ENCODE measurements at places on chromosomes 5 and 9. TPM values are rescaled to one million over a fixed set of nuclear protein-coding genes. Genes with fewer than 3 reads are reported as not detected.

DNA sequence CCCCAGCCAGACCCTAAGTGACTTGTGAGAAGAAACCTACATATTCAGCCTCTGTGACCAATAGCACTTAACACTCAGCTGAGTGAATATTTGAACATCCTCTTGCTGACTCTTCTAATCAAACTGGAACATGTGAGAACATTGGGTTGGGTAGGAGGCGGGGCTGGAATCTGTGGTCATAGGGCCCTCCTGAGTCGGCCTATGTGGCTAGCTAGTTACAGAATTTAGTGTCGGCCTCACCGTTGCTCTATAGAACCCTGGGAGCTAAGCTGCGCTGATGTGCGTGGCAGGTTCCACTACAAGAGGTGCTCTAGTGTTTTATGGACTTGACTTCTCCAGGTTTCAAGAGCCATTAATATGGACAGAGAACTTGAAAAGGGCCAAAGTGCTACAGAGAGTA lies 138.8 kb downstream of the DROSHA start:
- no peak for DNase-seq

GRCh38 chr9:101977614-101978210 lies 239.3 kb upstream of the GRIN3A start:
- DNase-seq: no peak

DNA sequence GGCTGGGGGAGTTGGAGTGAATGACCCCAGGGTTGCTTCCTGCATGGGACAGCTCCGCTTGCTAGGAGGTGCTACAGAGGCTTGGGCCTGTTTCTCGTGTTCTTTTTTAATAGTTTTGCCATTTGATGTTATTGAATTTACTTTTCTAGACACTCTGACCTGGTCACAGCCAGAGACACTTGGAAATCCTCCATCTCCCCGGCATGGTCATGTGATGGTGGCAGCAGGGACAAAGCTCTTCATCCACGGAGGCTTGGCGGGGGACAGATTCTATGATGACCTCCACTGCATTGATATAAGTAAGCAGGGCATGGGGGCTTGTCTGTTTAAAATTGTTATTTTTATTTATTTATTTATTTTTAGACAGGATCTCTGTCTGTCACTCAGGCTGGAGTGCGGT lies 13.4 kb downstream of the HSPA5 start:
- DNase-seq: no peak

DNA sequence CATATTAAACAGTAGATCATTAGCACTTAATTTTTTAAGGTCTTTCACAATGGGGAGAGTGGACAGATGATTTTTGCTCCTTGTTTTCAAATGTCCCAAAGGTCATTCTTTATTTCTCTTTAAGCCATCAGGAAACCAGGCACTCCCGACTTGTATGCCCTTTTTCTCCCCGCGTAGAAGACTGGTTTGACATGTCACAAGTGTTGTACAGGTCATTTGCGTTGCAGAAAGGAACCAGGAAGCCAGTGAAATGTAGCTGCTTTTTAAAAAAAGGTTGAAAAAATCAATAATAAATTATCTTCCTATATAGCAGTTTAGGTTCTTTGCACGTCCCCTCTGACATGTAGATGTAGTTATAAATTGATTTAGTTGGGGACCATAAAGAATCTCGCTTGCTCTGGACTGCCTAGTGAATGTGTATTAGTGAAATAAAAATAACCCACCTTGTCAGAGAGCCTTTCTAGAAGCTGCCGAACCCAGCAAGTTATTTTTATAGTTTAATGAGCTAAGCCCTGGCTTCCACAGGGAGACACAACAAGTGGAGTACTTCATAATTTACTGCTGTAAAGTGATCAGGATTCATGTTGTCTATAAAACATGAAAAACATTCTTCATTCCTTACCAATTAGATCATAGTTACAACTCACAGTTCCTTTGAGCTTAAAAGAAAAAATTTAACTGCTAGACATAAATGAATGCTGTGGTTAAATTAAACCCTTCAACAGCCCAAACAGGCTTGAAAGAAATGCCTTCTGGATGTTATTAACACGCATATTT lies 404.6 kb downstream of the CSNK1G3 start:
- no peak for DNase-seq

GRCh38 chr5:45454114-45454513 lies 242.1 kb downstream of the HCN1 start:
- no peak for DNase-seq

- peak; percentile 8 for DNase-seq
Observed at GRCh38 chr9:134629586-134630392, 11.8 kb upstream of the COL5A1 start.

DNA sequence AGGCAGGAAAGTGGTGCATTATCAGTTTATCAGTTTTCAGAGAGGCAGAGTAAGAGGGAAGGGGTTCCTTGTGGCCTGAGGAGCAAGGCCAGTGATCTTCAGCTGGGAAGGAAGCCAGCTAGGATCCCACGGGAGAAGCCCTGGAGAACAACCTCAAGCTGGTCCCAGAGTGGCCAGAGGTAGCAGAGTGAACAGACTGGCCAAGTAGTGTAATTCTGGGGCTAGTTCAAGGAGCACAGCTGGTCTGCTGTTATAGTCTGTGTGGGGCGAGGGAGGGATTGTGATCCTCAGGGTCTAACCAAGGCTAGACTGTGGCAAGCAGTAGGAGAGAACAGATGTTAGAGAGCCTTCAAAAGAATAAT lies 164.6 kb downstream of the CARTPT start:
- DNase-seq: peak; percentile 51

DNA sequence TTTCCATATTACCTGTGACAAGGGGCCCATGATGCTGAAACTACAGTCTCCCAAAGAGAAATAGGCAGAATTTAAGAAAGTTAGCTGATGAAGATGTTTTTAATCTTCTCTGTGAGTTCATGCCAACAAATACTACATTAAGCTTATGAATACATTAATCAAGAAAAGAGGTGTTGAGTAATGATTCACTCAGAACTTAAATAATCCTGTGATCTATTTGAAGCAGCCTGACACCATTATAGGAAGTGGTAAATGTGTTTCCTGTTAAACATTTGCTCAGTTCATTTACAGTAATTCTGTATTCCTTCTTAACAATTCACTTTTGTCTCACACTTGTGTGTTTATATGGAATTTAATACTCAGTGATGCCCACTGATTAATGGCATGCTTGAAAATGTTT lies 75.0 kb upstream of the IZUMO3 start:
- DNase-seq: no peak

GRCh38 chr5:73318308-73318719 lies 130.3 kb downstream of the FOXD1 start:
- no peak for DNase-seq

GRCh38 chr5:106875591-106876297 lies 795.0 kb downstream of the EFNA5 start:
- DNase-seq: peak; percentile 33

DNA sequence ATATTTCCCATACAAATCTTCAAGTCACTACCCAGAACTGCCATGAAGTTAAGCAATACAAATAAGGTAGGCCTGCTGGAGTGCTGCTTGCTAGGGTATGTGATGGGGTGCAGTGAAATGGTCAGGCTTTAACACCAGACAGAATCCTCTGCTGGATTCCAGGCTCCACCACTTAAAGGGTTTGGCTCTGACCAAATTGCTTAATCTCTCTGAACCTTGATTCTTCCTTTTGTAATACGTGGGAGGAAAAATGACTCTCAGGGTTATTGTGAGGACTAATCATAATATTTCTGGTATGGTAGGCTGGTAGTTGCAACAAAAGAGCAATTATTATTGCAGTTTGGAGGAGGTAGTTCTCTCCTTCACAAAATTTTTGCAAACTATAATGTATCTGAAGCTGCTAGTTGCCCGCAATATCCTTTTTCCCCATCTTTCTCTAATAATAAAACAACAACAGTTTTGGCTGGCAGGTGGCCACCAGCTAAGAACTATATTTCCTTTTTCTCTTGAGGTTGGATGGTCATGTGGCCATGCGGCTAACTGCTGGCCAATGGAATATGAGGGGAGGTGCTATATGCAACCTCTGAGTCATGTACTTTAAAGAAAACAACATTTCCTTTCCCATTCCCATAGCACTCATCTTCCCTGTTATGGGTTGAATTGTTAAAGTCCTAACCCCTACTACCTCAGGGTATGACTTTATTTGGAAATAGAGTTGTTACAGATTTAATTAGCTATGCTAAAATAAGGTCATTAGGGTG lies 44.1 kb downstream of the CCL28 start:
- DNase-seq: no peak

DNA sequence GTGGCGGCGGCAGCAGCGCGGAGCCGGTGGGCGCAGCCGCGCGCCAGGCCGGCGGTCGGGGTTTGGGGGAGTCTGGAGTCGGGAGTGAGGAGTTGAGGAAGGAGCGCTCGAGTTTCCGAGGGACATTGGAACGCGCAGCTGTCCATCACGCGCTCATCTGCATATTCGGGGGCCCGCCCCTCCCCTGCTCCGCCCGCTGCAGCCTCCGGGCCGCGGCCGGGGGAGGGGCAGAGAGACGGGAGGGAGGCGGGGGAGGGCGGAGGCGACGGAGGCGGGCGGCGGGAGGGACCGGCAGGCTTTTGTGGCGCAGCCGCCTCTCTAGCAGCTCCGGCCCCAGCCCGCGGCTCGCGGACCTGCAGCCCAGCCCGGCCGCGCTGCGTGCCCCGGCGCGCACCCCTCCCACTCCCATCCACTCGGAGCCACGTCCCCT lies at the start of gene IRX2:
Gene IRX2 (minus strand): TSS at position 86 of the 430 bp plus-strand sequence. CDS start 264 bp downstream, outside the sequence.
- DNase-seq: peak; percentile 84

GRCh38 chr5:24777392-24777791 lies 132.6 kb upstream of the CDH10 start:
- no peak for DNase-seq

DNA sequence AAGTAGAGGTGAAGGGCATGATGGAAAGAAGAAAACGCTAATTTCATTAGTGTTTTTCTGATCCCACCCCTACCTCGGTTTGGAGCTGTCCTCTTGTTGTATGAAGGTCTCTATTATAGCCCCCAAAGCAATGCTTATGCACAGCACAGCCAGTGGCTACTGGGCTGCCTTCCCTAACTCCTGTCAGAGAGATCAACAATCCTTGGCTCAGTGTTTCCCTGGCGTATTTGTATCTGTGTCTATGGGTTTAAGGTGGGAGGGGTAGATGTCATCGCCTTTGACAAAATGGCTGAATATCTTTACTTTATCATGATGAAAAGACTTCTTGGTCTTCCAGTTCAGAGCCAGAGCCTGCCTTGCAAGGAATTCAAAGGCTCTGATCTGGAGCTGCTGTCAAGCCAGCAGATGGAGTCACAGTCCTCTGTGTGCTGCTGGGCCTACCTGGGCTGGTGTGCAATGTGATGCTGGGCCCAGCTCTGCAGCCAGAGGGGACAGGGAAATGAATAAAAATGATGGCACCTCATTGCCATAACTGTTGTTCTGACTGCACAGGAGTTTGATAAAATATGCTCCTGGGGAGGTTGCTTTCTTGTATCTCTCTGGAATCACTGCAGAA lies 20.1 kb upstream of the HSPA9 start:
- DNase-seq: no peak

- DNase-seq: no peak
Observed at GRCh38 chr9:64773491-64773931, 511.5 kb downstream of the FOXD4L5 start.

DNA sequence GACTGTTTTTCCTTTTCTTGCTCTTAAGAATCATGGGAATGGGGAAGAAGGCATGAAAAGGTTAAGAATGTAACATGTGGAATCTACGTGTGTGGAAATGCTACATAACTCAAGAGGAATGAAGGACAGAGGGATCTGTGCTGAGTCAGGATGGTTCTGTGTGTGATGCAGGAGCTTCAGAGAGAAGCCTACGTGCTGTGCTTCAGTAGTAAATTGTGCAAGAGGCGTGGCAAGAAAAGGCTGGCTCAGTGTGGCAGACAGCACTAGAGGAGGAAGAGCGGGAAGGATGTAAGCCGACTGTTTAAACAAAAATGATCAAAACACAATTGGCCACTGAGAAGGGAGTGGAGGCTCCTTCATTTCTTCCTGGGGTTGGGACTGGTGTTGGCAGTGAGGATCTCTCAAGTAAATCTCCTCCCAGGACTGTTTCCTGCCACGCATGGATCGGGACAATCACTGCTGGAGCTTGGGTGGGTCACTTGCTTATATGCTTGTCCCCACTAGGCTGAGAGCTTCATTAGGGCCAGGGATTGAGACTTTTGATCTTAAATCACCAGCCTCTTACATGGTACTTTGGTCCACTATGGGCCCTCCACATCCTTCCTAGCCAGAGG lies 59.4 kb upstream of the BASP1 start:
- DNase-seq: no peak

DNA sequence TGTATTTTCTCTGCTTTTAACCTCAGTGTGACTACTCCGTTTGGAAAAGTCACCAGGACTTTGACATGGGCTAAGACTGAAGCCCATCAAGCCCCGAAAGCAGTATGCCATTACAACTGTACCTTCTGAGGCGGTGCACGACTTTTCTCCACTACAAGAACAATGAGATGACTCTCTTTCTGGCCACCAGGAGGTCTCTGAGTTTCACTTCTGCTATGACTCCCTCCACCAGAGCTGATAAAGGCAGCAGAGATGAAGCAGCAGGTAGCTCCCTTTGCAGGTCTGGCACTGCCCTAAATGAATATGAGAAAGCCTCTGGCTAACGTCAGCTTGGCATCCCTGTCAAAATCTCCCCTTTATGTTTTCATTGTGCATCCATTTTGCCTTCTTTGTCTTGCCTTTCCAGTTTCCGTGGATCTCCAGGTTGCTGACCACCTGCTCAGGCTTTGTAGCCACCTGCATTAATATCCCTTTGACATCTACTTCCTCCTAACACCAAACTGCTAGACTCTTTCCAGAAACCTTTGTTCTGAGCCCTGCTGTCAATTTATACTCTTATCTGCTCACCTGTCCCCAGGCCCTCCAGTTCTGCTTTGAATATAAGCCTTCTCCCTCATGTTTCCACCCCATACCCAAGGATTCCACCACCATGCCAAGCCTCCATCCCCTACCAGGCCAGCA lies 221.7 kb downstream of the ZNF608 start:
- no peak for DNase-seq

- DNase-seq: no peak
Observed at GRCh38 chr5:178496642-178497041, 93.6 kb downstream of the COL23A1 start.

Gene ANGPTL2
- polyA plus RNA-seq: 26.7 TPM

Gene STING1
- polyA plus RNA-seq: 47.9 TPM

Gene SMIM33
- polyA plus RNA-seq: not detected

Gene ZNF608
- 16.4 TPM for polyA plus RNA-seq

Gene ADGRV1
- polyA plus RNA-seq: 0.05 TPM

Gene HEMGN
- polyA plus RNA-seq: not detected

Gene CDKN2A
- polyA plus RNA-seq: 0.32 TPM

Gene LURAP1L
- polyA plus RNA-seq: 3.0 TPM

Gene TLN1
- polyA plus RNA-seq: 171 TPM

Gene KCNN2
- 20.6 TPM for polyA plus RNA-seq

Gene ZBTB43
- 7.5 TPM for polyA plus RNA-seq

Gene PCDHB8
- 0.84 TPM for polyA plus RNA-seq
